GM12878 (cell line): ENCODE measurements at places on chromosomes 2 and 18. TPM values are rescaled to one million over a fixed set of nuclear protein-coding genes. Genes with fewer than 3 reads are reported as not detected.

DNA sequence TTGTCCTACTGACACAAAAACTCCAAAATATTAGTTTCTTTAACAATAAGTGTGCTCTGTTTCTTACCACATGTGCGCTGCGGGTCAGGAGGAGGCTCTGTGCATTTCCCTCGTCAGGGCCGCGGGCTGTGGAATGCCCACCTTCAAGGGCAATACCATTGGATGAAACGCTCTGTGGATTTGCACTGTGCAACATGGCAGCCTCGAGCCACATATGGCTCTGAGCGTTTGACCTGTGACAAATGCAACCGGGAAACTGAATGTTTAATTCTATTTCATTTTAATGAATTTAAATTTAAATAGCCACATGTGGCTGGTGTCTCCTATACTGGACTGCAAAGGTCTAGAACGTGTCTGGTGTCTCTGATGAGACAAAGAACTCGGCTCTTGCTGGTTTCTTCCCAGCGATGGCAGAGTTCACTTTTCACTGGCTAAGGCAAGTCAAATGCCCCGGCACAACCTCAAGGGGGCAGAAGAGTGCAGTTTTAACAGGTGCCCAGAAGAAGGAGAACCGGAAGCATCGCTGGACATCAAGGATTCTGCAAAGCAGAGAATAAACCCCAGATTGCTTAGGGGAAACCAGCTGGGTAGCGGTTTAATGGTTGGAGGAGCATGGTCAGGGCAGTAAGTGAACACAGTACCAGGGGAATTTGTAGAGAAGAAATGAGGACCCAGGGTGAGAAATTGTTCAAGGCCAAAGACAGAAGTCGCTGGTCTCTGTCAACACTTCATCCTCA, 37.0 kb upstream of the TMEM18 start:
- peaks cover 11% of the 10 kb centered on the region for H3K4me1 ChIP-seq
- H3K36me3 ChIP-seq = no peaks in the 10 kb centered on the region
- H3K27me3 ChIP-seq = no peaks in the 10 kb centered on the region
- DNase-seq = peak; percentile 86

DNA sequence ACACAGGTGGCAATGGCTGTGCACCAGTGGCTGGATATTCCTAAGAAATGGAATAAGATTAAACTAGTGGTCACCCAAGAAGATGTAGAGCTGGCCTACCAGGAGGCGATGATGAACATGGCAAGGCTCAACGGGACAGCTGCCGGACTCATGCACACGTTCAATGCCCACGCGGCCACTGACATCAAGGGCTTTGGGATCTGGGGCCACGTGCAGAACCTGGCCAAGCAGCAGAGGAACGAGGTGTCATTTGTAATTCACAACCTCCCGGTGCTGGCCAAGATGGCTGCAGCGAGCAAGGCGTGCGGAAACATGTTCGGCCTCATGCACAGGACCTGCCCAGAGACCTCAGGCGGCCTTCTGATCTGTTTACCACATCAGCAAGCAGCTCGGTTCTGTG, 190.8 kb downstream of the FTCDNL1 start:
- H3K4me3 ChIP-seq = no peak overlapping the region
- DNase-seq = no peak
- no peak overlapping the region for H3K27ac ChIP-seq
- no peaks in the 10 kb centered on the region; the same call in 1 of the 2 replicates for H3K27me3 ChIP-seq
- H3K36me3 ChIP-seq = no peaks in the 10 kb centered on the region

GRCh38 chr2:205656941-205657340, 25.4 kb upstream of the NRP2 start:
- H3K27me3 ChIP-seq = peaks cover 7% of the 10 kb centered on the region
- no peaks in the 10 kb centered on the region; the same call in 1 of the 2 replicates for H3K4me1 ChIP-seq
- no peak overlapping the region for H3K27ac ChIP-seq
- no peaks in the 10 kb centered on the region for H3K36me3 ChIP-seq
- no peak for DNase-seq

- no peak for DNase-seq
- H3K4me3 ChIP-seq = no peak overlapping the region
- H3K4me1 ChIP-seq = no peaks in the 10 kb centered on the region
- no peaks in the 10 kb centered on the region for H3K36me3 ChIP-seq
- peaks cover 5% of the 10 kb centered on the region for H3K27me3 ChIP-seq
- no peak overlapping the region for H3K27ac ChIP-seq
Measured at GRCh38 chr2:121104721-121105141, 180.3 kb downstream of the TFCP2L1 start.

DNA sequence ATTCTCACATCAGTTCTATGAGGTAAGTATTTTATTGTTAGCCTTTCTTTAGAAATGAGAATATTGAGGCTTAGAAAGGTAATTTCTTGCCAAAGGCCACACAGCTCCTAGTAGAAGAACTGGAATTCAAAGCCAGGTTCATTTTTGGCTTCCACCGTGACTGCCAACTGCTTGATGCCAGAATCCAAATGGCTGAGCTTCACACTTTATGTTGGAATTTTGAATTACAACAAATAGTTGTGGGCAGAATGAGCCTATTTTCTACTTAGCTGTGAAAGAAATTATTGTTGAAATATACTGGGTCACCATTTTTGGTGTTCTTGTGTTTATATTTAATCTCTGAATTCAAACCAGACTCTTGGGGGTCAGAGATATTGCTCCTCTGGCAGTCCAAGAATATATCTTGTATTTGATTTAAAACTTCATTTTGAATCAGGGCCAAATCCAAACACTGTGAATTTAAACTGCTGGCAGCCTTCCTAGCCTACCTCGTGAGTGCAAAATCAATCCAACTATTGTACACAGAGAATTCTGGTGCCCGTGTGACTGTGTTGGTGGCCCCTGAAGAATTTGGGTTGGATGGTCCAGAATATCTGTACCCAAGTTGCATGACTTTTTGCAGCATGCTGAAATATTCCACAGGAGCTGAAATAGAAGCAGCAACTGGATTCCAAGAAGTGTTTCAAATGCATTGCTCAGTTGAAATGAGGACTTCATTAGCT, 35.6 kb upstream of the LPIN1 start:
- no peaks in the 10 kb centered on the region for H3K4me1 ChIP-seq
- DNase-seq = no peak
- H3K4me3 ChIP-seq = no peak overlapping the region
- H3K27ac ChIP-seq = no peak overlapping the region
- no peaks in the 10 kb centered on the region for H3K36me3 ChIP-seq
- peaks cover 2% of the 10 kb centered on the region; the same call in 1 of the 2 replicates for H3K27me3 ChIP-seq

DNA sequence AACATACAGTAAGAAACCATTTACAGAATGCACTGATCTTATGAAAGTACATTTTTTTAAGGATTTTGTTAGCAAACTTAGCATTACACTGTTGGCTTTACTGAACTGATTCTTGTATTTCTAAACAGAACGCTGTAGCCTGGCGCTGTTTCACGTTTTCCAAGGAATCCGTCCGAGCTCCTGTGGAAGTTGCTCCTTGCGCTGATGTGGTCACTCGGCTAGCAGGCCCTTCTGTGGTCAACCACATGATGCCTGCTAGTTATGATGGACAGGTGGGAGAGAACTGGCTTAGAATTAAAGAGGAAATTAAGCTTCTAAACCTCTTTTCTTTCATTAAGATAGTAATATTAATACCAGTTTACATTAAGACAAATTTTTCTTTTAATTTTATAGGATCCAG, 76.8 kb downstream of the CEP192 start:
- peaks cover 11% of the 10 kb centered on the region for H3K36me3 ChIP-seq
- DNase-seq = no peak
- no peaks in the 10 kb centered on the region for H3K27me3 ChIP-seq
- H3K27ac ChIP-seq = no peak overlapping the region
- H3K4me1 ChIP-seq = peaks cover 5% of the 10 kb centered on the region; the same call in 1 of the 2 replicates
- H3K4me3 ChIP-seq = no peak overlapping the region

- peak overlapping the region; percentile 96 for H3K27ac ChIP-seq
- H3K27me3 ChIP-seq = no peaks in the 10 kb centered on the region
- H3K36me3 ChIP-seq = peaks cover 4% of the 10 kb centered on the region
- H3K4me1 ChIP-seq = peaks cover 65% of the 10 kb centered on the region
- DNase-seq = no peak
- H3K4me3 ChIP-seq = peak overlapping the region; percentile 65
Measured at GRCh38 chr18:63137999-63138435, 181.6 kb downstream of the BCL2 start.

GRCh38 chr18:77087393-77088141, 45.0 kb downstream of the MBP start:
- H3K27ac ChIP-seq = no peak overlapping the region
- H3K4me3 ChIP-seq = no peak overlapping the region
- no peaks in the 10 kb centered on the region; the same call in 1 of the 2 replicates for H3K4me1 ChIP-seq
- H3K36me3 ChIP-seq = peaks cover 15% of the 10 kb centered on the region

- no peak for DNase-seq
- H3K27ac ChIP-seq = no peak overlapping the region
- H3K4me3 ChIP-seq = no peak overlapping the region
- no peaks in the 10 kb centered on the region for H3K27me3 ChIP-seq
Measured at GRCh38 chr2:190929919-190930318, 49.3 kb downstream of the GLS start.

DNA sequence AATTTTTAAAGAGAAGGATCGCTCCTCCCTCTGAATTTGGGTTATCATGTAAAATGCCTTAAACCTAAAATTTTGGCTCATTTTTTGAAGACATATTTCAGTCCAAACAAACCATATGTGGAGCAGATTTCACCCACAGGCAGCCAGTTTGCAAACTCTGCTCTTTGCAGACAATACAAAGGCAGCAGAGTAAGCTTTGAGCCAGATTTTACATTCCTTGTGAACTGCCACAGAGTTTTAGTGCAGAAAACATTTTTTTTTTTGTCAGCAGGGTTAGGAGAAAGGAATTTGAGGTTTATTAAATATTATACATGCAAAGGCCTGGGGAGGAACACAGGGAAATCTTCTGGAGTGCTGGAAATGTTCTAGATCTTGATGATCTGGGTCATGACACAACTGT, 171.9 kb upstream of the FN1 start:
- H3K4me1 ChIP-seq = peaks cover 6% of the 10 kb centered on the region; the same call in 1 of the 2 replicates
- H3K27ac ChIP-seq = no peak overlapping the region
- no peaks in the 10 kb centered on the region for H3K27me3 ChIP-seq
- no peak overlapping the region for H3K4me3 ChIP-seq
- DNase-seq = no peak

DNA sequence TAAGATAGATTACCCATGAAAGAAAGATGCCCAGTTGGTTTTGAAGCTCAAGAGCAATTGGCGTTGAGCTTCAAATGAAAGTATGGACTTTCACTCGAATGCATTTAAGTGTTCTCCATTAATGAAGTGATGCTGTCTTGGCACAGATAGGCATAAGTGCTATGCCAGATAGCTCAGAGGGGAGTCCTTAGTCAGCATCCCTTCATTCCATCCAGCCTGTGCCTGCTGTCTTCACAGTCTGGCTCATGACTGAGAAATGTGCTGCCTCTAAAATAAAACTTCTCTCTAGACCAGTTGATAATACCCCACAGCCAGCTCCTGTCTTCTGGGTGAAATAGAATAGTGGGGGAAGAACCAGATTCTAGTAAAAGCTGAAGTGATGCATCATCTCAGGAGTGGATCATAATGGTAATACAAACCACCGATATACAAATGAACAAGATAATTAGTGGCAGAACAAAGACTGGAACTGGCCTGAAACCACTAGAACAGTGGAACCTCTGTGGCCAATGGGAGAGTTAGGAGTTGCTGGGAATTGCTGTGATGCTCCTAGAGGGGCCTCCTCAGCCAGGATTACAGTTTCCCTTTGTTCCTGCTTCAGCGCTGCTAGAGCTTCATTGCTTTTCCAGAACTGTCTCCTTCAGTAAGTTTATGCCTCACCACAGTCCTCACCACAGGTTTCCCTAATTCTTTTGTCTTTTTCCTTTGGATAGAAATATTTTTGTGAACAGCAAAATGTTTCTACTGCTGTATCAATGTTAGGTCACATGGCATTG, 359.3 kb downstream of the KIAA1328 start:
- no peaks in the 10 kb centered on the region for H3K27me3 ChIP-seq
- H3K36me3 ChIP-seq = no peaks in the 10 kb centered on the region
- no peaks in the 10 kb centered on the region for H3K4me1 ChIP-seq

- H3K4me1 ChIP-seq = peaks cover 15% of the 10 kb centered on the region
- no peak overlapping the region for H3K27ac ChIP-seq
- no peaks in the 10 kb centered on the region for H3K27me3 ChIP-seq
- peak overlapping the region; percentile 31; the same call in 1 of the 2 replicates for H3K4me3 ChIP-seq
- DNase-seq = no peak
Measured at GRCh38 chr2:62208074-62208757, 12.3 kb downstream of the B3GNT2 start.

- no peaks in the 10 kb centered on the region for H3K27me3 ChIP-seq
- no peak overlapping the region for H3K27ac ChIP-seq
- H3K4me3 ChIP-seq = no peak overlapping the region
- no peak for DNase-seq
- peaks cover 3% of the 10 kb centered on the region for H3K4me1 ChIP-seq
- H3K36me3 ChIP-seq = no peaks in the 10 kb centered on the region
Measured at GRCh38 chr2:102801098-102801718, 39.4 kb downstream of the TMEM182 start.

DNA sequence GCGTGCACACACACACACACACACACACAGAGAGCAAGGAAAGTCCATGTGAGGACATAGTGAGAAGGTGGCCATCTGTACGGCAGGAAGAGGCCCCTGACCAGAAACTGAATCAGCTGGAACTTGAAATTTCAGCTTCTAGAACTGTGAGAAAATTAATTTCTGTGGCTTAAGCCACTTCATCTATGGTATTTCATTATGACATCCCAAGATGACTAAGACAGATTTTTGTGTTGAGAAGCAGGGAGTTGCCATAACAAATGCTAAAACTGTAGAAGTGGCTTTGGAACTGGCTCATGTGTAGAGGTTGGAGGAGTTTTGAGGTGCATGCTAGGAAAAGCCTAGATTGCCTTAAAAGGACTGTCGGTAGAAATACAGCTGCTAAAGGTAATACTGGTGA, 63.4 kb upstream of the ZBTB7C start:
- H3K27ac ChIP-seq = no peak overlapping the region
- no peaks in the 10 kb centered on the region for H3K36me3 ChIP-seq
- H3K4me3 ChIP-seq = no peak overlapping the region
- peaks cover 2% of the 10 kb centered on the region; the same call in 1 of the 2 replicates for H3K27me3 ChIP-seq

- no peak for DNase-seq
- no peaks in the 10 kb centered on the region for H3K27me3 ChIP-seq
- H3K27ac ChIP-seq = no peak overlapping the region
- no peak overlapping the region for H3K4me3 ChIP-seq
- no peaks in the 10 kb centered on the region for H3K4me1 ChIP-seq
Measured at GRCh38 chr18:7414459-7414858, 152.7 kb upstream of the PTPRM start.

The C2orf80 gene
- total RNA-seq = not detected in 2 replicates

The CD8B gene
- total RNA-seq = 0.21 TPM in 1 of 2 replicates, not detected in the other

The C1QL2 gene
- not detected in 2 replicates for total RNA-seq

The RGPD4 gene
- not detected in 2 replicates for total RNA-seq

The CD8A gene
- 0.13 and 0.15 TPM in 2 replicates for total RNA-seq

The COMMD1 gene
- total RNA-seq = 40.8 and 48.2 TPM in 2 replicates

The ANO7 gene
- total RNA-seq = 0.88 and 1.4 TPM in 2 replicates

The FBXO15 gene
- total RNA-seq = 0.29 and 0.90 TPM in 2 replicates

The SSB gene
- total RNA-seq = 106 and 114 TPM in 2 replicates
